ENCODE measurements at places on chromosomes 6 and 20. TPM values are rescaled to one million over a fixed set of nuclear protein-coding genes. Genes with fewer than 3 reads are reported as not detected.

- DNase-seq = no peak
- H3K4me1 ChIP-seq = no peaks in the 10 kb centered on the region
- no peaks in the 10 kb centered on the region for H3K27me3 ChIP-seq
- H3K27ac ChIP-seq = no peak overlapping the region
- H3K4me3 ChIP-seq = no peak overlapping the region
- no peaks in the 10 kb centered on the region for H3K36me3 ChIP-seq
Observed at GRCh38 chr6:170490259-170490658, 62.8 kb downstream of the PSMB1 start.

GRCh38 chr6:149373511-149373910, 26.6 kb upstream of the SUMO4 start:
- no peak for DNase-seq
- no peaks in the 10 kb centered on the region for H3K27me3 ChIP-seq
- H3K27ac ChIP-seq = no peak overlapping the region

DNA sequence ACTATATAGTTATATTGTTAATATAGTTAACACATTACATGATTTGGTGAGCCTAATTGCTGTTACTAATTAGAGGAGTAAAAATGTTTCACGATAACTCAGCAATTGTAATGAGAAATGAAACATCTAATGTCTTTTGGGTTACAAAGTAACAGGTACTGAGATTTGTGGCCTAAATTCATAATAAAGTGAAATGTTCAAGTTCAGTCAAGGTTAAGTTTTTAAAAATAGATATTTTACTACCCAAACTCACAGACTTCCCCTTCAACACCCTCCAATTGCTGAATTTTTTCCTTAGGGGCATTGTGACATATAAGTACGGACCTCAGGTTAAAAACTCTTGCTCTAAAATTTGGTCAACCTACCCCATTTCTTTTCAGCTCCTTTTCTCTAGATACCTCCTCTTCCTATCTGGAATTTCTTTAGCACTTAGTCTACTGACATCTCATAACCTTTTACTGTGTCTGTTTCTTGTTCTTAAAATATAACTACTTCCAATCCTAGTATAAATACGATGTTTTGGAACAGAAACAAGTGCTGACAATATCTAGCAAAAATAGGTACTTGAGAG, 112.3 kb upstream of the PRSS16 start:
- no peaks in the 10 kb centered on the region for H3K27me3 ChIP-seq
- H3K4me1 ChIP-seq = peaks cover 18% of the 10 kb centered on the region
- no peak overlapping the region for H3K27ac ChIP-seq
- DNase-seq = no peak
- no peaks in the 10 kb centered on the region for H3K36me3 ChIP-seq

GRCh38 chr20:64153410-64153809, 10.8 kb upstream of the MYT1 start:
- no peak overlapping the region for H3K27ac ChIP-seq
- no peak overlapping the region for H3K4me3 ChIP-seq
- H3K27me3 ChIP-seq = no peaks in the 10 kb centered on the region
- no peak for DNase-seq
- no peaks in the 10 kb centered on the region for H3K36me3 ChIP-seq
- H3K4me1 ChIP-seq = no peaks in the 10 kb centered on the region

Gene VNN1
- 5.8 TPM for total RNA-seq

Gene HCRTR2
- not detected for total RNA-seq

Gene HLA-DPA1
- total RNA-seq = 172 TPM

Gene SLC35A1
- 13.2 TPM for total RNA-seq

Data from thyroid gland (tissue), 4 donors.